ENCODE measurements at places on chromosomes 4 and X. TPM values are rescaled to one million over a fixed set of nuclear protein-coding genes. Genes with fewer than 3 reads are reported as not detected.

The SMR3B gene
- total RNA-seq, result not detected

The NKX3-2 gene
- not detected for total RNA-seq

GRCh38 chrX:80335062-80335830, 85.0 kb upstream of the TENT5D start:
- no peak overlapping the region for H3K4me3 ChIP-seq
- no peaks in the 10 kb centered on the region for H3K27me3 ChIP-seq
- H3K36me3 ChIP-seq, result no peaks in the 10 kb centered on the region
- no peaks in the 10 kb centered on the region for H3K4me1 ChIP-seq
- no peak for DNase-seq
- H3K27ac ChIP-seq, result no peak overlapping the region

GRCh38 chr4:7450775-7451433, 16.2 kb upstream of the PSAPL1 start:
- no peak overlapping the region for H3K27ac ChIP-seq
- H3K4me1 ChIP-seq, result no peaks in the 10 kb centered on the region
- no peaks in the 10 kb centered on the region for H3K27me3 ChIP-seq
- DNase-seq, result no peak

GRCh38 chr4:85474818-85475630, at the start of gene ARHGAP24:
ARHGAP24 (plus strand) TSS chr4:85475150.
- H3K36me3 ChIP-seq, result no peaks in the 10 kb centered on the region
- H3K27me3 ChIP-seq, result peaks cover 26% of the 10 kb centered on the region
- H3K27ac ChIP-seq, result no peak within 1 kb of the TSS

- H3K27me3 ChIP-seq, result no peaks in the 10 kb centered on the region
- no peak for DNase-seq
- H3K36me3 ChIP-seq, result no peaks in the 10 kb centered on the region
- no peak overlapping the region for H3K4me3 ChIP-seq
- peaks cover 7% of the 10 kb centered on the region for H3K4me1 ChIP-seq
- H3K27ac ChIP-seq, result no peak overlapping the region
Measured at GRCh38 chr4:183195534-183195933, 96.5 kb downstream of the WWC2 start.

- no peaks in the 10 kb centered on the region for H3K36me3 ChIP-seq
- DNase-seq, result no peak
- no peak overlapping the region for H3K4me3 ChIP-seq
- H3K4me1 ChIP-seq, result peaks cover 11% of the 10 kb centered on the region
Measured at GRCh38 chr4:168642591-168642990, 145.7 kb downstream of the PALLD start.

- H3K27ac ChIP-seq, result no peak overlapping the region
- no peaks in the 10 kb centered on the region for H3K27me3 ChIP-seq
- H3K4me3 ChIP-seq, result no peak overlapping the region
- H3K36me3 ChIP-seq, result no peaks in the 10 kb centered on the region
- H3K4me1 ChIP-seq, result no peaks in the 10 kb centered on the region
Measured at GRCh38 chr4:78799551-78800495, 23.7 kb downstream of the BMP2K start.

GRCh38 chr4:28317221-28317620, 1456.6 kb downstream of the STIM2 start:
- H3K4me1 ChIP-seq, result no peaks in the 10 kb centered on the region
- no peaks in the 10 kb centered on the region for H3K36me3 ChIP-seq
- no peaks in the 10 kb centered on the region for H3K27me3 ChIP-seq
- H3K27ac ChIP-seq, result no peak overlapping the region

DNA sequence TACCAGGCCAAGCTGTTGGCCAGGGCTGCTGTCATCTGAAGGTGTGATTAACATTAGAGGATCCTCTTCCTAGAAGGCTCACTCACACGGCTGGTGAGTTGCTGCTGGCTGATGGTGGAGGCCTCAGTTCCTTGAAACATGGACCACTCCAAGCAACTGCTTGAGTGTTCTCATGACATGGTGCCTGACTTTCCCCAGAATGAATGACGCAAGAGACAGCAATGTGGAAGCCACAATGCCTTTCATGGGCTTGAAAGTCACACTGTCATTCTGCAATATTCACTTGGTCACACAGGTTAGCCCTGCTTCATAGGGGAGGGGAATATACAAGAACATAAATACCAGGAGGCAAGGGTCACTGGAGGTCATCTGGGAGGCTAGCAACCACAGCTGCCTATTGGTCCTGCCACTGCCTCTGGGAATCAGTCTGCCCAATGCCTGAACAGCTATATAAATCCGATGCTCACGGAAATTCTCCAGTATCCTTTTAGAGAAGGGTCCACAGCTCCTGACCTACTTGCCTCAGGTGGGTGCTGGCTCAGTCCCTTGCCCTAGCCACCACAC, 97.1 kb upstream of the MAML3 start:
- no peaks in the 10 kb centered on the region for H3K36me3 ChIP-seq
- H3K4me1 ChIP-seq, result peaks cover 41% of the 10 kb centered on the region
- H3K27me3 ChIP-seq, result no peaks in the 10 kb centered on the region
- no peak overlapping the region for H3K4me3 ChIP-seq
- no peak overlapping the region for H3K27ac ChIP-seq

GRCh38 chr4:85747882-85748491, 273.0 kb downstream of the ARHGAP24 start:
- no peaks in the 10 kb centered on the region for H3K36me3 ChIP-seq
- H3K27ac ChIP-seq, result no peak overlapping the region
- peak; percentile 76 for DNase-seq

GRCh38 chrX:133722756-133723155, 262.6 kb downstream of the GPC3 start:
- no peaks in the 10 kb centered on the region for H3K27me3 ChIP-seq
- DNase-seq, result no peak
- H3K4me3 ChIP-seq, result no peak overlapping the region

GRCh38 chr4:169437299-169438047, 166.7 kb upstream of the SH3RF1 start:
- H3K36me3 ChIP-seq, result no peaks in the 10 kb centered on the region
- H3K27me3 ChIP-seq, result no peaks in the 10 kb centered on the region
- no peak for DNase-seq
- no peak overlapping the region for H3K27ac ChIP-seq
